Stimulated activated CD4-positive, alpha-beta T cell treated with anti-CD3 and anti-CD28 coated beads, Interleukin-2, amount 100 ng/mL, for 24 hours (primary cell): ENCODE measurements at places on chromosomes 2 and 18.

DNA sequence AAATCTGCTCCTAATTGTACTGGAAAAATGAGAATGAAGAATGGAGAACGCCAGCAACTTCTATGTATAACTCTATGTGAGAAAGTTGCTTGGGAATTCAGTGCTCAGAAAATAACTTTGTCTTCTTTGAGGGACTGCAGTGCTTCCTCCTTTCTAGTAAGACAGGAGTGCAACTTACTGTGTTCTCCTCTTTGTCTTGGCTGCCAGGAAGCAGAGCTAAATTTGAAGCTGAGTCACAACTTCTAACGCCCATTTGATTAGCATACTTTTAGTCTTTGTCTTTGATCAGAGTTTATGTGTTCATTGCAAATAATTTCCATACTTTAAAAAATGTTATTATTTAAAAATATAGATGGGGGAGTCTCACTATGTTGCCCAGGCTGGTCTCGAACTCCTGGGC lies 6.6 kb downstream of the ARHGAP25 start:
- DNase-seq, result peak; percentile 19

GRCh38 chr18:49613141-49613640 lies 51.3 kb downstream of the LIPG start:
- no peak for DNase-seq

GRCh38 chr18:77119851-77120491 lies 12.6 kb downstream of the MBP start:
- DNase-seq, result no peak

DNA sequence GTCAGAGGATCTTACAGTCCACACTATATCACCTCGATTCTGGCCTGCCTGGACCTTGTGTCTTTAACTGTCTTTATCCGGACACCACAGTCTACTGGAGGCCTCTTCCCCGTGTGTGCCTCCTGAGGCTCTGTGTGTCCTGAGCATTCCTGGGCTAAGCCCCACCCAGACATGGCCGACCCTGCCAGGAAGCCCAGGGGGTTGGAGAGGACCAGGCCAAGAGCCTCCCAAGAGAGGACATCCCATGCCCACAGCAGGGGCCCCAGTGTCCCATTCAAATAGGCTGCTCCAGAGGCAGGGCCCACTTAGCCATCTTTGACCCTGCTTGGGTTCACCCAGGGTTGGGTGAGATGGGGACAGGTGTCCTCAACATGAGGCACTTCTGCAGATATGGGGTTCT lies 84.7 kb upstream of the OTOS start:
- no peak for DNase-seq

DNA sequence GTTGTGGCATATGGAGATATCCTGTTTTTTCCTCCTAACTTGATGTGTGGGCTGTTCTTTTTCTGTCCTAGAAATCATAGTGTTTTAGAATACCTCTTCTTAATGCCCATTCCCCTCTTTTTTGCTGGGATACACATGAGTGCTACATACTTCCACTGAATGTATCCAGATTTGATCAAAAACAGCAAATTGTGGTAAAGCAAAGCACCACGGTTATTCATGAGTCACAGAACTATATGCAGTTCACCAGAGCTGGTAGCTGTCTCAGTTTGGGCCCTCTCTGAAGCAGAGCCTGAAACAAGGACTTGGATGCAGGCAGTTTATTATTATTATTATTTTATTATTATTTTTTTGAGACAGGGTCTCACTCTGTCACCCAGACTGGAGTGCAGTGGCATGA lies 69.9 kb upstream of the CTLA4 start:
- DNase-seq, result no peak

DNA sequence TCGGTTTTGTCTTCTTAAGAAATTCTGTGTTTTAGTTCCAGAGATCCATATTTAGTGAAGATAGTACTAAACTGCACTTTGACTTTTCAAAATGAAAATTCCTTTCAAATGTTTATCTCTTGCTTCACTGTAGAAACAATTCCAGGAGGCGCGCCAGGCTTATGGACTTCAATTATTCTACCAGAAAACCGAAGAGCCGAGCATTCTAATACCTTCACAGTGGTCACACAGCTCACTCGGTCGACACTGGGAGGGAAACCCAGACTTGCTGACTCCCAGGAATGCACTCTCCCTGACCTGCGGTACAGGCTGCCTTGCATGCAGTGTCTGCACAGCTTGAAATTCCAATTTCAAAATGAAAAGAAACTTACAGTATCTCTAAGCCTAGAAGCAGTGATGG lies 119.9 kb upstream of the PIEZO2 start:
- DNase-seq, result no peak

DNA sequence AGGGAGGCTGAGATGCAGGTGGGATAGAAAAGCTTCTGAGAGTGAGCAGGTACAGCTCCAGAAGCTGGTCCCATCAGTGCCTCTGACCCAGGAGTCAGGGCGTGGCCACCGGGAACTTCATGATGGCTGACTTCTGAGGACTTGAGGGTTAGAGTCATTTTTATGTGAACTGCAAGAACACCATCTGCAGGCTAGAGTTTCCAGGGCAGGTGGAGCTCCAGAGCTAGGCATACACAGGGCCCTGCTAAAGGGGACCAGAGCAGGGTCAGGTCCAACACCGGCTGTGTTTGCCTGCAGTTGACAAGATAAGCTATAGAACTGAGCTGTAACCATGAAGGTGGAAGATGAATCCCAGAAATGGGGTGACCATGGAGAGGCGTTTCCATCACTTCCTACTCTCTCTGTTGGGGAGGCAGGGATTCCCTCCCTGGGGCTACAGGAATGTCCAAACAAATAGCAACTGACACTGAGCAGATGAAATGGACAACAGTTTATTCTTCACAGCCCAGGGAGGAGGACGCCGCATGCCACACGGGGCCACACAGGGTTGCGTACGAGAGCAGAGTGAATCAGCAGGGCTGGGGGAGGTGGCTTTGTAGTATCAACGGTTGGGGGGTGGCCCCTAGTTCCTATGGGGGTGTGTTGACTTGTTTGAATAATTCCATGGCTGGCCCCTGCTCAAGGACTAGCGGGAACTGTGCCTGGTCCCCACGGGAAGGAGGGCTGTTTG lies 77.6 kb upstream of the ZNF516 start:
- DNase-seq, result no peak

- DNase-seq, result no peak
Observed at GRCh38 chr18:7059276-7059675, 58.3 kb downstream of the LAMA1 start.
